Activated CD4-positive, alpha-beta T cell treated with anti-CD3 and anti-CD28 coated beads, Interleukin-2, amount 50 U/mL, for 24 hours (primary cell): ENCODE measurements at places on chromosomes 3 and 15.

- no peak for DNase-seq
These were observed 5.9 kb upstream of the C15orf39 start for GRCh38 chr15:75195766-75196241.

- DNase-seq = no peak
These were observed 188.6 kb downstream of the CHL1 start for GRCh38 chr3:385151-385550.

DNA sequence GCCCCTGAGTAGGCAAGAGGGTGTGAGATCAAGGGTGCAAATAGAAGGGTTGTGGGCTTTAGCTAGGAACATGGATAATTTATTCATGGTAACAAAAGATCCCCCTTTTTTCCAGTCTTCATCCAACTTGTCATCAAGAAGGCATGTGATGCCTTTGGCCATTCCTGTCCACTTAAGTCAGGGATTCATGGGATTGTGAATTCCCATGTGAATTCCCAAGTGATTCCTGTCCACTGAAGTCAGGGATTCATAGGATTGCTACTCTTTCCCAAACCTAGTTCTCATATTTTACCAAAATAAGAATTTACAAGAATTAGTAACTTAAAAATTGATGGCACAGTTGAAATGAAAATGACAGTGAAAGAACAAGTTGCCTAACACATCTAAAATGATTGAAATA is 40.8 kb downstream of the HMG20A start:
- DNase-seq = no peak

- DNase-seq = no peak
These were observed 246.5 kb downstream of the ROBO1 start for GRCh38 chr3:79521221-79521848.

DNA sequence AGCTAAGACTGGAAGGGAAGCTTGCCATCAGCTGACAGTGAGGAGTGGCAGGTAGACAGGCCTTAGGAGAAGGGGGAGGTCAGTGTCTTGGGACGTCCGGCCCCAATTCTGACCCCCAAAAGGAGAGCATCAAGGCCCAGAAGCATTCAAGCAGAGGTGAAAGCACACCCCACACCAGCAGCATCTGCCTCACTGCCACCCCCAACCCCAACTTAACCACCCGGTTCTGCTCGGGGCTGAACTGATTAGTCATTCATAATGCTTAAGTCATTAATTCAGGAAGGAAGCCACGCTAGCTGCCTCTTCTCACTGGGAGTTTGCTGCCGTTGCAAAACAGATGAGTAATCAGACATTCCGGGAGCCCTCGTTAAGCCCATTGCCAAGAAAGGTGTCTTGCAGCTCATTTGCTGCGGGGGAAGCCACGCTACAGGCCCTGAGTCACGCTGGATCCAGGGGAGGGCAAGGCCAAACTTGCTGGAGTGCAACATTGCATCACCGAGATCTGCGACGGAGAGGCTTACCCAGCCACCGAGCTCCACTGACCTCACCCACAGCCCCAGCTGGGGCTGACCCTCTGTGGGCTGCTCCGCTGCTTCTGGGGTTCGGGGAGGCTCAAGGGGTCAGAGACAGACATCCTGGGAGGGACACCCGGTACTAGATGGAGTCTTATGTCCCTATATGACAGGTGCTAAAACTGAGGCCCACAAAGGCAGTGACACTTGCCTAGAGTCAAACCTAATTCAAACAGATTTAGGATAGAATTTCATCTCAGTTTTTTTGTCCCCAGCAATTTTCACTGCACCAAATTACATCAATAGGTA is 46.4 kb upstream of the HES1 start:
- peak; percentile 11 for DNase-seq

DNA sequence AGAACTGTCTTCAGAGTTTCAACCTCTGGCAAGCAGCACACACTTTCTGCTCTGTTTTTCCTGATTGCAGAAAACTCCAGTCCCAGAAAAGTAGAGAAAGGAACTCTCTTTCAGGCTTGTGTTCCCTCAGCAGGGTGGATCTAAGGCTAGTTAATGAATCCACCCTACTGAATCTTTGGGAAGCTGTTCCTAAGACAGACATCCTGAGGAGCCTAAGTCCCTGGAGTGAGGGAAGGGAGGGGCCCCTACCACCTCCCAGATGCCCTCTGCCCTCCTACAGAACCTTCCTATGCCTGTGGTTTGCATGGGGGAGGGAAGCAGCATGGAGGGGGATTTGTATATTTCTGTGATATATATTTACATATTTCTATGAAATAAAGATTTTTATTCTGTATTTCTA is 124.4 kb downstream of the ANO10 start:
- DNase-seq = no peak

DNA sequence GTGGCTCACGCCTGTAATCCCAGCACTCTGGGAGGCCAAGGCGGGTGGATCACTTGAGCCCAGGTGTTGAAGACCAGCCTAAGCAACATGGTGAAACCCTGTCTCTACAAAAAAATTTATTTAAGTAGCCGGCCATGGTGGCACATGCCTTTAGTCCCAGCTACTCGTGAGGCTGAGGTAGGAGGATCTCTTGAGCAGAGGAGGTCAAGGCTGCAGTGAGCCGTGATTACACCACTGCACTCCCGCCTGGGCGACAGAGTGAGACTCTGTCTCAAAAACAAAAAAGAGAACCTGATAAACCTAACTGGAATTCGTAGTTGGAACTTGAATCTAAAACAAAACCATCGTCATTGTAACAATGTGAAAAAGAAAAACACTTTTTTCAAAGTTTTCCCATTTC is 57.1 kb downstream of the TCAIM start:
- no peak for DNase-seq

DNA sequence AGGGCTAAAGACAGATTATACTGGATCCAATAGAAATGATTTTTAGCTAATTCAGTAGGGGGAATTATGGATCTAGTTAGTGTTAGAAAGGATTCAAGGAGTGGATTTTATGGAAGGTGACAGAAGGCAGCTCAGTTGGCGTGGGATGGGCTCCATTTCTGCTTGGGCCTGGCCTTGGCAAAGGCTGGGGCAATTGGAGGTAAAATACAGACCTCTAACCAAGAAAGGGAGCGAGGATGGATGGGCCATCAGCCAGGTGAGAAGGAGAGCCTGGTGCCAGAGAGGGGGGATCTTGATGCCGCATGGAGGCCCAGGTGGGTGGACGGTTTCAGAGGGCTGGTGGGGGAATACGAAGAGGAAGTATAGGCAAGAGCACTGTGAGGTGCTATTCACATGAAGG is 40.7 kb upstream of the TRA2B start:
- DNase-seq = no peak

DNA sequence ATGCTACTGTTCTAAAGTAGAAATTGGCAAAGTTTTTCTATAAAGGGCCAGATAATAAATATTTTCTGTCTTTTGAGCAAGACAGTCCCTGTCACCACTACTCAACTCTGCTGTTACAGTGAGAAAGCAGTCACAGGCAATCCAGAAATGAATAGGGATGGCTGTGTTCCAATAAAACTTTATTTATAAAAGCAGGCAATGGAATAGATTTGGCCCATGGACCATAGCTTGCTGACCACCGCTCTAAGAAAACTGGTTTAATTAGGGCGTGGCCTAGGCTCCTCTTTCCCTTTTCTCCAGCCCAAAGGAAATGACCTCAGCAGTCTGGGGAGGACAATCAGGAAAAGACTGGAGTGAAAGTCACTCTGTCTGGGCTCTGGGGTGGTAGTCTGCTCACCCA is 183.8 kb downstream of the MEGF11 start:
- DNase-seq = no peak

DNA sequence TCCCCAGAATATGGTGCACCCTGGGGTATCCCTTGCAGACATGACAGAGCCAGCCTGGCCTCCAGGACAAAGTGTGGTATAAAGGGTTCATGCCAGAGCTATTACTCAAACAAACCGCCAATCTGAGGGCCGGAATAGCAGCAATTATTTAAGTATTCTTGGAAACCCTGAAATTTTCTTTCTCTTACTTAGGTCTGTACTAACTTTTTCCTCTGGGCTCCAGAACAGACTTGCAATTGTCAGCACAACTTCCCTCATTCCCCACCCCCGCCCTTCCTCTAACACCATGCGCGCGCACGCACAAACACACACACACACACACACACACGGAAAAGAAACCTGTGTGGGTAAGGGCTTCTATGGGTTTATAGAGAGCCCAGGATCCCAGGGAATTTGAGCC is 56.3 kb downstream of the ISG20 start:
- no peak for DNase-seq

- no peak for DNase-seq
These were observed 417.1 kb upstream of the EPHA3 start for GRCh38 chr3:88690287-88690686.
